Non-pigmented ciliary epithelial cell (primary cell): ENCODE measurements at places on chromosomes 13 and 19.

- DNase-seq: no peak
These were observed 7.0 kb downstream of the RPS9 start for GRCh38 chr19:54207676-54207982.

- no peak for DNase-seq
These were observed 6.0 kb downstream of the CYP4F11 start for GRCh38 chr19:15928321-15928720.

DNA sequence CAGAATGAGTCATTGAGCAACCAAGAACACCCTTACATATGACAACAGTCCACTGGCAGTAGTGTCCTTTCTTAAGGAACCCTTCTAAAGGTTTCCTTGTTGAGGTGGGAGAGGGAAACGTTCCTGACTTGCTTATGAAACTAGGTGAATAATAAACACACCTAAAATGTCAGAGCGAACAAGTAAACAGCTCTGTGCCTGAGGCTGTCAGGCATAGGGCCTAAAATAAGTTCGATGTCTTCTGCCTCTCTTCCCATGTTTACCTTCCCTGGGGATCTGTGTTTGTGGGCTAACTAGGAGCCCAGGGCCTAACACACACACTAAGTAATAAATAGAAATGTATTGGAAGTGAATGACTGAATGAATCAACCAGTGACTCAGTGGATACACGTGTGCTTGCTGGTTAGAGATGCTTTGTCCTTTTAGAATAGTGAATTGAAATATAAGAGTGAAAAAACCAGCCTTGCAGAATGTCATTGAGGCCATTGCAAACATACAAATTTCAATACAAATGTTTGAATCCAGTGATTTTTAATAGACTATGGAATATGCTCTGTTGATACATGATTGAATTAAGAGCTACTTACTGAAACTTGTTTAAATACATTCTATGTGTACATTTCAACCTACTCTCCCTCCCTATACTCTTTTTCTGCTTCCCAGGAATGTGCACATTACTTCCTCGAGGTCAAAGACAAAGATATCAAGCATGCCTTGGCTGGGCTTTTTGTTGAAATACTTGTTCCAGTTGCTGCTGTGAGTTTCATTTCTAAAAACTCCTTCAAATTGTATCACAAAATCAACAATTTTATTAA, 102.9 kb downstream of the FRY start:
- DNase-seq: no peak

GRCh38 chr19:17035842-17036424, 9.3 kb upstream of the CPAMD8 start:
- no peak for DNase-seq

DNA sequence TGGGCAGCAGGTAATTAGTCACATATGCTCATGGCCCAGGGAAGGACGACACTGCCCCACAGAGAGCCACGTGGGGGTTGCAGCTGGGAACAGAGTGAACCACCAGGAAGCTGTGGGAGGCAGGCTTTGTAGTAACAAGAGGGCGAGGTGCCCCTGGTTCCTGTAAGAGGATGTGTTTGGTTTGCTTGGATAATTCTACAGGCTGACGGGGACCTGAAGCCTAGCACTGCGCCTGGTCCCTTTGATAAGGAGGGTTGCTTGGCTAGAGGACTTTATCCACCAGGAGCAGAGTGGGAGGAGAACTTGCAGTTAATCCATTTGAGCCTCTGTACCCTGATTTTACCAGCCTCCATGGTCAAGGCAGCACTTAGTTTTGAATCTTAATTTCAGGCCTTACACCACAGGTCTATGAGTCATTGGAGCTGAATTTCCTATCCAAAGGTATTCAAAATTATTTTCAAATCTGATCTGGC, 67.4 kb upstream of the CLDN10 start:
- DNase-seq: no peak

GRCh38 chr13:28753946-28754345, 35.2 kb upstream of the SLC46A3 start:
- no peak for DNase-seq

DNA sequence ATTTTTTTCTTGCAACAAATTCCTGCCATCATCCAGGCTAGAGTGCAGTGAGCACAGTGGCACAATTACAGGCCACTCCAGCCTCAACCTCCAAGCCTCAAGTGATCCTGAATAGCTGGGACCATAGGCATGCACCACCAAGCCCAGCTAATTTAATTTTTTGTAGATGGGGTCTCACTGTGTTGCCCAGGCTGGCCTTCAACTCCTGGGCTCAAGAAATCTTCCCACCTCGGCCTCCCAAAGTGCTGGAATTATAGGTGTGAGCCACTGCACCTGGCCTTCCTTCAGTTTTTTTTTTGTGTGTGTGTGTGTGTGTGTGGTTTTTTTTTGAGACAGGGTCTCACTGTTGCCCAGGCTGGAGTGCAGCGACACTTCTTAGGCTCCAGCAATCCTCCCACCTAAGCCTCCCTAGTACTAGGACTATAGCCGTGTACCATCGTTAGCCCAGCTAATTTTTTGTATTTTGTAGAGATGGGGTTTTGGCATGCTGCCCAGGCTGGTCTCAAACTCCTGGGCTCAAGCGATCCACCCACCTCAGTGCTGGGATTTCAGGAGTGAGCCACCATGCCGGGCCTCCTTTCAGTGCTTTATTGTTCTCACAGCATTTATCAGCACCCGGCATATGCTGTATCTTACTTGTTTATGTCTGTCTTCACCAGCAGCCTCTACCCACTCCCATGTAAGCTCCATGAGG, 5.9 kb upstream of the SRRM5 start:
- DNase-seq: no peak

GRCh38 chr13:31122143-31122542, 39.6 kb downstream of the HSPH1 start:
- DNase-seq: no peak

GRCh38 chr19:1076951-1077350, 10.0 kb downstream of the ARHGAP45 start:
- no peak for DNase-seq

GRCh38 chr19:10670182-10670581, 16.0 kb downstream of the ILF3 start:
- no peak for DNase-seq

- no peak for DNase-seq
These were observed 799 bp downstream of the PVR start for GRCh38 chr19:44644402-44645016.

DNA sequence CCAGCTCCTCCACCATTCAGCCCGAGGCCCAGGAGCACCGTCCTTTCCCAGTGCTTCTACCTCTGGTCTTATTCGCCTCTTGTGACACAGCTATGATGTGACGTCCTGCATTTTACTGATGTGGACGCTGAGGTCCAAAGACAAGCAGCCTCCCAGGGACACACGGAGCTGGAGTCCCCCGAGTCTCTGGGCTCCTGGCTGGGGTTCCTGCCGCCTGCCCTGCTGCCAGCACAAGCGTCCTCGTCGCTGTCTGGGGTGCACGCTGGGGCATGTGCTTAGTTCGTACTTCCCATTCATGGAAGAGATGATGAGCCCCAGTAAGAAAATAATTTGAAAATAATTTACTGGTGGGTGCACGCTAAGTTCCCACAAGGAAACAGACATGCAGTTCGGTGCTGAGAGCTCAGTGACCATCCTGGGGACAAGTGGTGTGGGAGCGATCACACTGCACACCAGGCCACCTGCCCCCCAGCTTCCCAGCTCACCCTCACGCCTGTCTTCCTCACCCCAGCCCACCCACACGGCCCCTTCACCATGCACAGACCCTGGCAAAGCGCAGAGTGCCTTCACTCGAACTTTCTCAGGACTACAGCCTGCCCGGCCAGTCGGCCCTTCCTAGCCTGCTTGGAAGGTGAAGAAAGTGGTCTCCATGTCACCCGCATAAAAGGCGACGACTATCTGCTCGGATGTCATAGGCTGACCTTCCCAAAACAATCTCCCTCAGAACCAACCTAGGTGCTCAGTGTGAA, 14.2 kb upstream of the CFAP97D2 start:
- DNase-seq: no peak

- no peak for DNase-seq
These were observed 137.3 kb upstream of the TMTC4 start for GRCh38 chr13:100811928-100812327.

GRCh38 chr13:111914241-111915103, 152.5 kb upstream of the SOX1 start:
- no peak for DNase-seq

DNA sequence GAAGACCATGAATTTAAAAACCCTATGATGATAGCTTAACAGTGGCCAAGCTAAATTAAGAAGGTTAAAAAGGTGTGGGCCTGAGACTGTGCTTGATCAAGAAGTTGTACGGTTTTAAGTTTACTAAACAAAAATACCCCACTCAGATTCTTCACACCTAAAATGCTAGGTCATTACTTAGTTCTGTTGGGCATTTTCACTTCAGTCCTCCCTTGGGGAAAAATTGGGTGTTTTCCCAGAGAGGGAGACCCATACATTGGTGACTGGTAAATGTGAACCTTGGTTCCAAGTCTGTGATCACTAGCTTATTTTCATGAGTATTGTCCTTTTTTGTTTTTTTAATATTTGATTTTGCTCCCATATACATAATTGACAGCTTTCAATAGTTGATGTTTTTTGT, 44.4 kb downstream of the MTUS2 start:
- DNase-seq: no peak

DNA sequence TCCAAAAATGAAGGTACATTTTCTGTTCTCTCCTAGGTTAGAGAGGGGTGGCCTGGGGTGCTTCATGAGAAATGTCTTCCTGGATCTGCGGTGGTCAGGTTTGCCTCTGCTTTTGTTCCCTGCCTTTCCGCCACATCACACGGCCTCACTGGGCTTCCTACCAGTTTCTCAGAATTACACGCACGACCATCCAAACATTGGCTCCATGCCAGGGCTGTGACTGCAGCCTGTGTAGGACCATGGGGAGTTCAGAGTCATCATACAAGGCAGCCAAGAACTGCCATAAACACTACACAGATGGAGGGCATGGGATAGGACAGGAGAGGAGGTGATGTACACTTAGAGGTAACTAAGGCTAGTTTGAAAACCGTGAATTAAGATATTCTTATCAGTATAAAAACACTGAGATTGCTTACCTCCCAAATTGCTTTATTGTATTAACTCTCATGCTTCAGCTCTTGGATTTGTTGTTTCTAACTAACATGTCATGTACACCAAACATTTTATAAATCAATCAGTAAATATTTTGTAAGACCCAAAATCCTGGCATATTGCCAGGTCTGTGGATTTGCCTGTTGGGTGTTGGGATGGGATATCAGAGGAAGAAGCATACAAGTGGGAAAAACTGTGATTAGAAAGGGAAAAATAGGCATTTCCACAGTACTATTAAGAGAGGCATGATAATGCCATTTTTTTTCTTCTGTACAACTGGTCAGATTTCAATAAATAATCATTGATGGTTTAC, 45.2 kb downstream of the CDADC1 start:
- DNase-seq: peak; percentile 68

GRCh38 chr19:21617740-21618339, 112.4 kb downstream of the ZNF429 start:
- no peak for DNase-seq

GRCh38 chr19:798415-799075, 1.3 kb downstream of the PTBP1 start:
- DNase-seq: no peak

- DNase-seq: no peak
These were observed at the start of gene CCNA1 for GRCh38 chr13:36432106-36432544. Gene CCNA1, plus strand, starts transcription at chr13:36432495. Its CDS starts 562 bp downstream, at chr13:36433057.

GRCh38 chr13:41916173-41916954, 44.5 kb downstream of the VWA8 start:
- peak; percentile 76 for DNase-seq

GRCh38 chr19:20254121-20254520, 87.1 kb downstream of the ZNF486 start:
- DNase-seq: no peak

DNA sequence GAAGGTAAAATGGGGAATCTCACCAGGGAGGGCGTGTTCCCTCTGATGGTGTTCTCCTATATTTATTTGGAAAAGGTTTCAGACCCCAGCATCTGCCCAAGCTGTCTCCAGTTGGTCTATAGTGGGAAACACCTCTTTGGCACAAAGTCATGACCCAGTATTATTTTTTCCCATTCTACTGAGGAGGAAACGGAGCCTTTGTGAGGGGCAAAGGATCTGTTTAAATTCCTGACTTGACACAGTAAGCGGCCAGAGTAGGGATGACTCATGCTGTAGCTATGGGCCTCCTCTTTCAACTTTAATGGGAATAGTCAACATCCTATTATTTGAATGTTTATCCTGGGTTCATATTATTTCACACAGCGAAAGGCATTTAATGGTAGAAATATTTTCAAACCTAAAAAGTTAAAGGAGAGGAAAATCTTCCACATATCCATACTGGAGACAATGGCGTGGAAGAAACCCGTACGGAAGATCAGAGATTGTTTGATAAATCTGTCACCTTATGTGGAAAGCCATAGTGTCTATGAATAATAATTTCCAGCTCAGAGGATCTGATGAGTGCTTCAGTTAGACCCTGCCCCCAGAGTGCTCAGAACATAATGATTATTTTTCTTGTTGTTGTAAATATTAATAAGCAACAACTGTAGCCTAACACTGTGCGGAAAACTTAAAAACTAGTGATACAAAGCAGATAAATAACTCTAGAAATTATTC, 126.0 kb downstream of the FOXO1 start:
- DNase-seq: peak; percentile 67

GRCh38 chr13:37368501-37368900, 230.1 kb downstream of the POSTN start:
- no peak for DNase-seq

DNA sequence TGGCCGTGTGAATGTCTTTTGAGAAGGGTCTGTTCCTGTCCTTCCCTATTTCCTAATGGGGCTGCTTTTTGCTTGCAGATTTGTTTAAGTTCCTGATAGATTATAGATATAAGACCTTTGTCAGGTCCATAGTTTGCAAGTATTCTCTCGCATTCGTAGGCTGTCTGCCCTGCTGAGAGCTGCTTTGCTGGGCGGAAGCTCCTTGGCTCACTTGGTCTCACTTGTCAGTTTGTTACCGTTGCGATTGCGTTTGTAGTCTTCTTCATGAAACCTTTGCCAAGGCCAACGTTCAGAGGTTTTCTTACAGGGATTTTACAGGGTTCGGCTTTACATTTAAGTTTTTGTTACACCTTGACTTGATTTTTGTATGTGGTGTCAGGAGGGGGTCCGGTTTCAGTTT, 44.0 kb upstream of the TFDP1 start:
- no peak for DNase-seq

DNA sequence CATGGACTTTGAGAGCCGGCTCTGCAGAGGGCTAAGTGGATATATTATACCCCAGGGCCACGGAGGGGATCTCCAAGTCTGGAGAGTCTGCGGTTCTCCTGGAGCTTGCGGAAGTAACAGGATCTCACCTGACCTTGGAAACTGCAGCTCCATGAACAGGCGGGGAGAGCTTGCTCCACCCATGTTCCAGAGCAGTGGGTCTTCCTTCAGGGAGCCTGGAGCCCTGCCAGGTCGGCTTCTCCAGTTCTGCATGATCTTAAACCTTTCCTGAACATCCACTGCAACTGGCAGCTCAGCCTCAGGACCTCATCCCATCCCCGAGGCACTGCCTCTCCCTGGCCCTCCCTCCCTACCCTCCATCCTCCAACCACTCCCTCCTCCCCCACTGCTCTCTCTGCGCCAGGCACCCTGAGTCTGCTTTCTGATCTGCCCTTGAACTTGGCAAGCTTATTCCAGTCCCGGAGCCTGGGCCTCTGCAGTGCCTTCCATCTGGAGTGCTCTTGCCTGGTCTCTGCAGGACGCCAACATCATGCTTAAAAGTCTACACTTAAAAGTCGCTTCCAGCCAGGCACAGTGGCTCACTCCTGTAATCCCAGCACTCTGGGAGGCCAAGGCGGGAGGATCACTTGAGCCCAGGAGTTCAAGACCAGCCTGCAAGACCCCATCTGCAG, 13.2 kb downstream of the ATCAY start:
- no peak for DNase-seq
